Astrocyte (in vitro differentiated cells and primary cell): ENCODE measurements at places on chromosomes 3 and 15.
A peak's percentile ranks its signal among the peaks of the same experiment; 100 is the strongest.

- DNase-seq: no peak
Observed at GRCh38 chr15:52308446-52309153, 13.0 kb upstream of the MYO5C start.

GRCh38 chr15:82790321-82790720, 15.5 kb downstream of the FSD2 start:
- DNase-seq: no peak

- peak; percentile 12 for DNase-seq
Observed at GRCh38 chr3:174035328-174035886, 637.9 kb downstream of the NLGN1 start.

DNA sequence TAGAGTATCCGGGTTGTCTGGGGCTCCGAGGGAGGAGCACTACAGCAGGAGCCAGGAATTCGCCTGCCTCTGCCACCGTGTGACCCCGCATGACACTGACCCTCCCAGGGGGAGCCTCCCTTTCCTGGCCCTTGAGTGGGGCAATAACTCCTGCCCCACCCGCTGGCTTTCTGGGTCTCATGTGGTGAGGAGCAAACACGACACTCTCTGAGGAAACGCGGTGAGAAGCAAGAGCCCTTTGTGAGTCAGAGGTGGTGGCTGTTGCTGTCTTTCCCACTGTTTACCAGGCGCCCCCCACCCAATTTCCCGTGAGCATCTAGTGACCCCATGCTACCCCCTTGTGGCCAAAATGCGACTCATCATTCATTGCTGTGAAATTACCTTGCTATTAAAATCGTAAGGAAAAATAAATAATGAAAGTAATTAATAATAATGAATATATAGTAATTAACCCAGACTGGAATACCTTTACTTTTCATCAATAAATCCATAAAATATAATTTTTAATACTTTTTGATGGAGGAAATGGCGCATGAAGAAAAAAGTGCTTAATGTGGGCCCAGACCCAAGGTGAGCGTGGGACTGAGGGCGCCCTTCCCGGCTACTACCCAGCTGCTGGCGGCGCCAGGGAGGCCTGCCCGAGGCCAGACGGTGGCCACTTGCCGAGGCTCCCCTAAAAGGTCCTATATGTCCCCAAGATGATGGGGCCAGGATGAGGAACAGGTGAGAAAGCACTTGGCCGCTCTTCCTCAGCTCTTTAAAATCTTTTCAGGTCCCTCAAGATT, 29.3 kb downstream of the CCNL1 start:
- DNase-seq: peak; percentile 71

GRCh38 chr15:39054128-39054732, 489.6 kb upstream of the RASGRP1 start:
- DNase-seq: no peak

- DNase-seq: peak; percentile 73
Observed at GRCh38 chr3:111859061-111859973, at the start of gene PHLDB2. Gene PHLDB2, plus strand, starts transcription at chr3:111859265. Its CDS starts 24,813 bp downstream, at chr3:111884078.

DNA sequence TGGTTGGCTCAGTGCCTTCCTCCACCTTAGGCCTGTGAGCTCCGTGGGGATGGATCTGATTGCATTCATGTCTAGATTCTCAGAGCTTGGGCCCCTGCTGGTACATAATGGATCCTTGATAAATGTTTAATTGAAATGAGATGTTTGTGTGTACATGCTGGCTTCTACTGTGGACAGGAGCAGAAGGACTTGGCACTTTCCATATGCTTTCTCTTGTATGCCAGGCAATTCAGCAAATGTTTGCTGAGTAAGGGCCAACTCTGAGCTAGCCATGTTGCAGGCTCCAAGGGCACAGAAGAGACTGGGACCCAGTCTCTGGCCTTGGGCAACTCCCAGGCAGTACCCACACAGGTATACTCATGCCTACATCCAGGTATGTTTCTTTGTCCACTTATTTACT, 67.0 kb downstream of the RAB11A start:
- DNase-seq: no peak

DNA sequence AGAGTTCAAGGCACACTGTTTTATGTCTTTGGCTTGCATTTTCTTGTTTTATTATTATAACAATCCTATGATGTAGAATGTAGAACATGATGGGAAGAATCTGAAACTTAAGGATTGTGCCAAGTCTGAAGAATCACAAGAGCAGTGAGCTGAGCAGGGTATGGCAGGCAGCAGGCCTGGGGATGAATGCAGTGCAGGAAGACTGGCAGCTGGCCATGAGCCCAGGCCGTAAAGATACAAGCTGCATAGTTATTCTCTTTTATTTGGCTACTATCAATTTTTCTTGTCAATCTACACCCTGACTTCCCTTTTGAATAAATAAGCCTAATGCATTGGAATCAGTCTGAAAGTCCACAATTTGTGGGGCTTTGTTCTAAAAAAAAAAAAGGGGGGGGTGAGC, 89.6 kb upstream of the ARPP21 start:
- no peak for DNase-seq

DNA sequence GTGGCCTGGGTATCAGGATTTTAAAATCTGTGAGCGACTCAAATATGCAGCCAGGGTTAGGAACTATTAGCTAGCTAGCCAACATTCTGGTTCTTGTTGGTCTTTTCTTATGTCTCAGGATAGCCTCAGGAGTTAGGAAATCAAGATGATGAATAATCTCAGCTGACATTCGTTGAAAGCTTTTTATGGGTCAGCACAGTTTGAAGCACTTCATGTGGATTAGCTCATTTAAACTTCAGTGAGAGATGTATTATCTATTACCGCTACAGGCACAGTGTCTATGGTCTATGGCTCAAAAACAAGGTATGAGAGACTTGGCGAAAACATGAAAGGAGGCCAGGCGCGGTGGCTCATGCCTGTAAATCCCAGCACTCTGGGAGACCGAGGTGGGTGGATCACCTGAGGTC, 187.5 kb upstream of the THRB start:
- DNase-seq: peak; percentile 57

DNA sequence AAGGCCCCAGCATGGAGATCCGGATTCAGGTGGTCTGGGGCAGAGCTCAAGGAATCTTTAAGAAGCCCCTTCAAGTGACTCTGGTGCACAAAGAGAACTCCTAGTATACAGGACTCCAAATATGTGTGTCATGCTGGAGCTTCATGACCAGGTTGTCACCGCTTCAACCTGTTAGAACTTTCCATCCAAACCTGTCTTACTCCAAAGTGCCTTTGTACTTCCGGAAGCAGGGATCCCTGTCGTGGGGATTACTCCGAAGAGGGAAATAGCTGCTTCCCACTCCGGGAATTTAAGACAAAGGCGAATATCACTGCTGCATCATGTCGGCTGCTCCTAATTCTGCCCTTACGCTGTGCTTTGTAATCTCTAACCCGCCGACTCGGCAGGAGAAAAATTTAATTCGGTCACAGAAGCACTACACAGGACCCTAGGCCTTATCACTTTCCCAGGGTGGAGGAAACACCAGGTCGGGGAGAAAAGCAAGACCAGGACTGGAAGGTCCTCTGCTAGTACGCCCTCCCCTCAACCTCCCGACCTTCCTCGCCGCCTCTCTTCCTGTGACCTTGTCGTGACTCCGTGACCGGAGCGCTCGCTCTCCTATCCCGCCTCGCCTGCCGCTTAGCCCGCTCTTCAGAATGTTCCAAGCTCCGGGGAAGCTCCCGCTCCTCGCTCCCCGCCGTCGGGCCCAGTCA, 730 bp downstream of the HIGD1A start:
- peak; percentile 20 for DNase-seq
